ENCODE measurements at places on chromosomes 4 and X. TPM values are rescaled to one million over a fixed set of nuclear protein-coding genes. Genes with fewer than 3 reads are reported as not detected.

GRCh38 chr4:119977076-119977940 is 89.3 kb downstream of the MAD2L1 start:
- no peaks in the 10 kb centered on the region for H3K36me3 ChIP-seq
- H3K4me1 ChIP-seq = no peaks in the 10 kb centered on the region
- no peak for DNase-seq
- no peaks in the 10 kb centered on the region for H3K27me3 ChIP-seq
- no peak overlapping the region for H3K27ac ChIP-seq
- H3K4me3 ChIP-seq = no peak overlapping the region

DNA sequence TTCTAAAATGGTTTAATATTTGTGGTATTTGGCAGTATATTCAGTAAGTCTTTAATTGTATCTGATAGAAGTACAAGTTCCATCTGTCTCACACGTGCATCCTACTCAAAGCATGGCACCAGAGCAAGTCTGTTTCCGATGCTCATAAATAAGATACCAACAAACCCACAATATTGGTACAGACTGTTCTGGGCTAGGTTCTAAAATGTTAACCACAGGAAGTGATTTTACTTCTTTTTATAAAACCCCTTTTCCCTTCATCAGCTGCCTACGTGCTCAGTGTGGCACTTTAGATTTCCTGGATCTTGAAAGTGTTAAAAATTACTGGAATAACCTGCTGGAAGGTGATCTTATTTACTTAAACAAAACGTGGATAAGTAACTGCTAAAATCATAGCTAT is 165.1 kb downstream of the CFAP299 start:
- H3K27ac ChIP-seq = no peak overlapping the region
- H3K27me3 ChIP-seq = no peaks in the 10 kb centered on the region
- H3K4me3 ChIP-seq = no peak overlapping the region
- DNase-seq = no peak

GPRASP1 gene
- total RNA-seq = 2.1 TPM

DNA sequence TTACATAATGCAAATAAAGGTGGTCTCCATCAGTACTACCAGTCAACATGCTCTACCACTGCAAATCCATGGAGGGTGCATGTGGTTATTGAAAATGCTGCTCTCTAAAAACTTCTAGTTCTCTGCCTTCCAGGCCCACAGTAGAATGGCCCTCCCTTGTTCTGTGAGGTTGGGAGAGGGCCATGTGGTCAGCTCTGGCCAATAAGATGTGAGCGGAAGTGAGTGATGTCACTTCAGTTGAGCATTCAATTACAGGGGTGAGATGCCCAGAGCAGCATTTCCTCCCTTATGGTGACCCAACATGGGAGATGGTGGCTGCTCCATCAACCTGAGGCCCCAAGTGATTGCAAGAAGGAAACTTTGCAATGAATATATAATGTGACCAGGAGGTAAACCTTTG is 148.8 kb downstream of the CPEB2 start:
- no peak for DNase-seq
- H3K27ac ChIP-seq = no peak overlapping the region
- no peaks in the 10 kb centered on the region for H3K27me3 ChIP-seq
- H3K36me3 ChIP-seq = no peaks in the 10 kb centered on the region

DNA sequence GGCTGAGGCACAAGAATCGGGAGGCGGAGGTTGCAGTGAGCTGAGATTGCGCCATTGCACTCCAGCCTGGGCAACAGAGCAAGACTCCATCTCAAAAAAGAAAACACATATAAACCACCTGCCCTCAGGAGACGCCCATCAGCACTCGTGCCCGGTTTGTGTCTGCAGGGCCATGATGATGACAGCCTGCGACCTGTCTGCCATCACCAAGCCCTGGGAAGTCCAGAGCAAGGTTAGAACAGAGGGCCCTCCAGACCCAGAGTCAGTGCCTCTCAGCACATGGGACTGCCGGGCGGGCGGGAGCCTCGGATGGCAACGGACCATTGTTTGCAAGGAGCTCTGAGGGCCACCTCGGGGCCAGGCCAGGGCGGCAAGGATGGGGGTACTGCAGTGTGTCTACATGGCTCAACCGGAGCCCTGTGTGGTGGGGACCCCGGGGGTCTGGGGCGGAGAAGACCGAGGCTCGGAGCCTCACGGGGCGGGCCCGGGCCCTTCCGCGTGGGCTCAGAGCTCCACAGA is 9.3 kb downstream of the ATP5ME start:
- H3K36me3 ChIP-seq = no peaks in the 10 kb centered on the region
- H3K27ac ChIP-seq = no peak overlapping the region
- H3K4me1 ChIP-seq = no peaks in the 10 kb centered on the region
- H3K27me3 ChIP-seq = peaks cover 56% of the 10 kb centered on the region
- no peak for DNase-seq

GRCh38 chr4:83961575-83961974 is 425.7 kb downstream of the GPAT3 start:
- no peaks in the 10 kb centered on the region for H3K4me1 ChIP-seq
- no peak for DNase-seq

DNA sequence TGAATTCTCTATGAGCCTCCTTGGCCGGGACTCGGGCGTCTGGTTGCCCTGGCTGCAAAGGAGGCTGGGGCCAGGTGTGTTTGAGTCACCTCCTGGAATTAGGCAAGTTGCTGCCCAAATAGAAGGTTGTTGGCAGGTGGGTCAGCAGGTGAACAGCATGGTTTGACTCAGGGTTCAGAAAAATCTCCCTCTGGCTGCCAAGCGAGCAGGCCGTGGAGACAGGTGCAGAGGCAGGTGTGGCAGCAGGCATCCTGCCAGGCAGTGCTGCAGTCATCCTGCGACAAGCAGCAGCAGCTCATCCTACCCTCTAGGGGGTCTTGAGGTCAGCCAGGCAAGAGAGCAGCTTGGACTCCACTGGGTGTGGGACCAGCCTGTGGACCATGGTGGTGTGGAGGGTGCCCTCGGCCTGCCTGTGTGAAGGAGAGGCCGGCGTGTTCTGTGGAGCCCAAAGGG is 8.2 kb downstream of the MSANTD1 start:
- no peaks in the 10 kb centered on the region for H3K27me3 ChIP-seq
- no peak for DNase-seq
- peaks cover 7% of the 10 kb centered on the region for H3K36me3 ChIP-seq
- H3K4me3 ChIP-seq = no peak overlapping the region
- H3K27ac ChIP-seq = no peak overlapping the region

DNA sequence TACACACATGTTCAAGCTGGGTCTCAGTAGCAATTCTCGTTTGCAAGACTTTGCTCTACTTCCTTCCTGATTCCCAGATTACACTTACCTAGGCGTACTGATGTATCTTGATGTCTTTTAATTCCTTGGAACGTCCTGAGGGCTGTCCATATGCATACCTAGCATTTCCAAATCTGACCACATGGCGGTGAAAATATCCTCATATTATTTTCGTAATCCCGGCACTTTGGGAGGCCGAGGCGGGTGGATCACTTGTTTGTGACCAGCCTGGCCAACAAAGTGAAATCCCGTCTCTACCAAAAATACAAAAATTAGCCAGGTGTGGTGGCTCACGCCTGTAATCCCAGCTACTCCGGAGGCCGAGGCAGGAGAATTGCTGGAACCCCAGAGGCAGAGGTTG is 1786.3 kb upstream of the TENM3 start:
- no peaks in the 10 kb centered on the region for H3K4me1 ChIP-seq
- no peak for DNase-seq
- no peak overlapping the region for H3K4me3 ChIP-seq

GRCh38 chrX:75107863-75108509 is 48.1 kb downstream of the ABCB7 start:
- DNase-seq = no peak
- no peak overlapping the region for H3K27ac ChIP-seq
- H3K27me3 ChIP-seq = no peaks in the 10 kb centered on the region
- H3K36me3 ChIP-seq = no peaks in the 10 kb centered on the region
- H3K4me1 ChIP-seq = no peaks in the 10 kb centered on the region

DNA sequence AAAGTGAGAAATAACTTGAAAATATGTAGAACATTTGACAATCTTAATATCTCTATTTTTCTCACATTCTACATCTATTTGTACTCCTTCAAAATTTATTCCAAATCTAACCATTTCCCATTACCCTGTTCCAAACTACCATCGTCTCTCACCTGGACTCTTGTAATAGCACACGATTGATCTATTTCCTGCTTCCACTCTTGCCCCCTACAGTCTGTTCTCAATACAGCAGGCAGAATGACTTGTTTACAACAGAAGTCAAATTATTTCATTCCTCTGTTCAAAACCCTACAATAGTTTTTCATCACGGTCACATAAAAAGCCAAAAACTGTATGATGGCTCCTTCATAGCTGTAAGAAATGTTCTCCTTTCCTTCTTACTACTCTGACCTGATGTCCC is 21.1 kb upstream of the LUZP4 start:
- H3K36me3 ChIP-seq = no peaks in the 10 kb centered on the region
- no peaks in the 10 kb centered on the region for H3K27me3 ChIP-seq
- H3K4me1 ChIP-seq = no peaks in the 10 kb centered on the region
- H3K27ac ChIP-seq = no peak overlapping the region
- H3K4me3 ChIP-seq = no peak overlapping the region

APLN gene
- not detected for total RNA-seq

DNA sequence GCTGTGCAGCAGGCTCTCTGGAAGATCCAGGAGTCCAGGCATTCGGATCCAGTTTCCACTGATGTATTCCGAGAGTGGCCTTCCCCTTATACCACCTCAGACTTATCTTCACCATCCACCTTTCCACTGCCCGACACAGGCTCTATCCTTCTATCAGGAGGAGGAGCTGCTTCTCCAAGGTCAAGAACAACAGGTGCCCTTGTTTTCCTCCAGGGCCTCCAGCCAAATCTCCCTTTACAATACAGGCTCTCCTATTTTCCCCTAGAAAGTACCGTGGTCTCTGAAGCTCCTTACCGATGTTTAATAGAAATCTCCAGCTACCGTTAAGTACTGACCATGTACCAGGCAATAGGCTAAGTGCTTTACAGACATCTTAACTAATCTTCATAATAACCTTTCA is 61.3 kb downstream of the AFAP1 start:
- H3K27me3 ChIP-seq = no peaks in the 10 kb centered on the region
- H3K27ac ChIP-seq = no peak overlapping the region
- no peaks in the 10 kb centered on the region for H3K36me3 ChIP-seq
- no peak overlapping the region for H3K4me3 ChIP-seq
- H3K4me1 ChIP-seq = no peaks in the 10 kb centered on the region

DNA sequence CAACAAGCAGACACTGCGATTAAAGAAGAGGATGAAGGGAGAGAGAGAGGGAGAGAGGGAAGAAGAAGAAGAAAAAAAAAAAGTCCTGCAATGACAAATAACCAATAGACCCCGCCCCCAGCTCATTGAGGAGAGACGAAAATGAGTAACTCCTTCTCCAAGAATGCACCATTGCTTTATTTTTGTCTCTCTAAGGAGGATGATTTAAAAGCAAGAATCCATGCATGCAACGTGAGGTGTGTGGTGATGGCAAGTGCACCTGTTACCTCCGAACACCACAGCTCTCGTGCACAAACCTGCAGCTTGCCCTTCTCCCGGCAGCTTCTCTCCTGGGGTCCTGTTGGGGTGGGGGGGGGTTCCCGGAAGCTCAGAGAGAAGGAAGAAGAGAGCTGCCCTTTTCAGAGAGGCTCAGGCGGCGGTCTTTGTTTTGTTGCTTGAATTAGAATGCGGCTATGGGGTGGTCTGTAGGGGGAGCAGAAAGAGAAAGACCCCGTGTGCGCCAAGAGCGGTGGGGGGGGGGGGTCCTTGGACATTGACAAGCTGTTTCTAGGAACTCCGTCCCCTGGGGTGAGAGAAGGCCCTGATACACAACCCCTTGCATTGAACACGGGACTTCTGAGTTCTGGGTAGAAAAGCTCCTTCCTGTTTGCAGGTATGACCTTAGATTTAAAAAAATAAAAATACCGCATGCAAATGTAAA is 100.7 kb downstream of the CRLF2 start:
- H3K4me1 ChIP-seq = no peaks in the 10 kb centered on the region
- H3K27ac ChIP-seq = no peak overlapping the region
- H3K27me3 ChIP-seq = no peaks in the 10 kb centered on the region
- no peak for DNase-seq
- no peaks in the 10 kb centered on the region for H3K36me3 ChIP-seq
- H3K4me3 ChIP-seq = no peak overlapping the region

DNA sequence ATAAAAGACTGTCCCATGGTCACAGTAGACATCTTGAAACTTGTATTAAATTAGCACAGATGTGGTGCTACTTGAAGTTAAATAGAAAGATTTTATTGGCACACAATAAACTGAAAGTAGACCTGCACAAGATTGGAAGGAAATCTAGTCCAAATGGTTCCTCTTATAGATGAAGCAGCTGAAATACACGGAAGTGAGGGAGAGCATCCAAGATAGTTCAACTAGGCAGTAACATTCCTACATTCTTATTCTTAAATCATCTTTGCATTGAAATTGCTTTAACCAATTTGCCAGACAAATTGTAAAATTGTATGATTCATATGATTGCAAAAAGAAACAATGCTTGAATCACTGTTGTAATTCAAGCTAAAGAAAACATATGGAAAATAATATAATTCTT is 87.6 kb upstream of the VCX3B start:
- H3K27ac ChIP-seq = no peak overlapping the region
- H3K27me3 ChIP-seq = no peaks in the 10 kb centered on the region
- DNase-seq = no peak
- H3K36me3 ChIP-seq = no peaks in the 10 kb centered on the region
- no peaks in the 10 kb centered on the region for H3K4me1 ChIP-seq
- no peak overlapping the region for H3K4me3 ChIP-seq

GRCh38 chr4:147339100-147339499 is 141.8 kb upstream of the EDNRA start:
- no peaks in the 10 kb centered on the region for H3K36me3 ChIP-seq
- no peaks in the 10 kb centered on the region for H3K27me3 ChIP-seq
- no peak overlapping the region for H3K4me3 ChIP-seq
- no peaks in the 10 kb centered on the region for H3K4me1 ChIP-seq
- DNase-seq = no peak

PNMA6A gene
- not detected for total RNA-seq

DNA sequence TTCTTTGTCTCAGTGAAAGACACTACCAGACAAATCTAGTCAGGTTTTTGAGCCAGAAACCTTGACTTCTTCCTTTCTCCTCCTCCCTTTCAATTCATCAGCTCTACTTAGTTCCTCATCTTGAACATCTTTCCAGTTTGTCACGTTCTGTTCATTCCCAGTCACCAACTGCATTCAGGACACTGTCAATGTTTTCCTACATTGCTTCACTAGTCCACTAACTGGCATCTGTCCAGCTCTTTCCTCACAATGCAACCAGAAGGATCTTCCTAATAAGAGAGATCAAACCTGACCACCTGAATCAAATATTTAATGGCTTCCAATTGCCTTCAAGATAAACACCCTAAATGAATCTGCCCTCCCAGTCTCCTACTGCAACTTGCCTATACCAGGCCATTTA is 52.5 kb downstream of the SYNPO2 start:
- H3K4me1 ChIP-seq = peaks cover 28% of the 10 kb centered on the region
- peak; percentile 53 for DNase-seq
- H3K36me3 ChIP-seq = no peaks in the 10 kb centered on the region
- H3K4me3 ChIP-seq = no peak overlapping the region

DCAF12L2 gene
- total RNA-seq = not detected

- no peaks in the 10 kb centered on the region for H3K36me3 ChIP-seq
- H3K4me3 ChIP-seq = no peak overlapping the region
- DNase-seq = no peak
- no peaks in the 10 kb centered on the region for H3K27me3 ChIP-seq
Measured at GRCh38 chrX:11059933-11060332, 51.2 kb upstream of the HCCS start.

- H3K36me3 ChIP-seq = no peaks in the 10 kb centered on the region
- H3K4me3 ChIP-seq = no peak overlapping the region
- no peaks in the 10 kb centered on the region for H3K27me3 ChIP-seq
- no peak for DNase-seq
- H3K4me1 ChIP-seq = peaks cover 16% of the 10 kb centered on the region
Measured at GRCh38 chr4:140982613-140983340, 150.5 kb downstream of the RNF150 start.

STAP1 gene
- not detected for total RNA-seq
